Mucosa of descending colon (tissue), 3 donors: ENCODE measurements at places on chromosomes 7 and 10. TPM values are rescaled to one million over a fixed set of nuclear protein-coding genes. Genes with fewer than 3 reads are reported as not detected.

ZNF425 gene
- total RNA-seq, result 1.3 TPM

NUTM2A gene
- 1.3 TPM for total RNA-seq

RBP3 gene
- not detected for total RNA-seq

CARD11 gene
- total RNA-seq, result 3.2 TPM

LIPF gene
- total RNA-seq, result not detected

CHAT gene
- total RNA-seq, result 0.84 TPM

FAM25C gene
- not detected for total RNA-seq

ZSWIM8 gene
- 72.5 TPM for total RNA-seq

ENTPD1 gene
- total RNA-seq, result 20.3 TPM

ADIRF gene
- 90.6 TPM for total RNA-seq

KLLN gene
- 0.60 TPM for total RNA-seq

GPR22 gene
- 0.44 TPM for total RNA-seq

FKBP9 gene
- total RNA-seq, result 87.8 TPM

DKK1 gene
- total RNA-seq, result 1.5 TPM

OR6V1 gene
- not detected for total RNA-seq

C10orf105 gene
- total RNA-seq, result not detected

TRIM73 gene
- total RNA-seq, result 3.2 TPM

ATG9B gene
- total RNA-seq, result 0.09 TPM

ZNF853 gene
- 19.9 TPM for total RNA-seq

FAM24B gene
- total RNA-seq, result 4.9 TPM

PTN gene
- 1.7 TPM for total RNA-seq

IFT22 gene
- 5.5 TPM for total RNA-seq

TMEM236 gene
- total RNA-seq, result 59.9 TPM

NODAL gene
- not detected for total RNA-seq

CUZD1 gene
- 0.72 TPM for total RNA-seq

HHEX gene
- 4.0 TPM for total RNA-seq

RBM20 gene
- total RNA-seq, result 9.7 TPM

MYOF gene
- 85.5 TPM for total RNA-seq

CALCR gene
- not detected for total RNA-seq

TCAF1 gene
- total RNA-seq, result 36.2 TPM

PTPN20 gene
- total RNA-seq, result 1.7 TPM

SLC18A3 gene
- 1.6 TPM for total RNA-seq

MEOX2 gene
- total RNA-seq, result 1.3 TPM

CDC14C gene
- not detected for total RNA-seq

FEZF1 gene
- total RNA-seq, result not detected

MAPK8 gene
- 53.5 TPM for total RNA-seq

TRPV5 gene
- not detected for total RNA-seq

PDLIM1 gene
- 434 TPM for total RNA-seq

DENND10 gene
- total RNA-seq, result 38.0 TPM

LBX1 gene
- not detected for total RNA-seq

CFAP58 gene
- total RNA-seq, result 0.14 TPM

TBRG4 gene
- total RNA-seq, result 85.6 TPM

MAGI2 gene
- total RNA-seq, result 2.7 TPM

CREB5 gene
- total RNA-seq, result 1.9 TPM

CTAGE4 gene
- 8.6 TPM for total RNA-seq

MKI67 gene
- total RNA-seq, result 14.0 TPM

FAM131B gene
- total RNA-seq, result 6.2 TPM

CALML5 gene
- total RNA-seq, result not detected

ZNF37A gene
- total RNA-seq, result 9.8 TPM

NXPH1 gene
- total RNA-seq, result not detected

HSPA12A gene
- 20.6 TPM for total RNA-seq

HELLS gene
- 33.2 TPM for total RNA-seq

OPN4 gene
- not detected for total RNA-seq

GPC2 gene
- 5.1 TPM for total RNA-seq
